ENCODE measurements at places on chromosomes 2 and 18. TPM values are rescaled to one million over a fixed set of nuclear protein-coding genes. Genes with fewer than 3 reads are reported as not detected.

The TUBA3D gene
- total RNA-seq = not detected

The ZSWIM2 gene
- not detected for total RNA-seq

GRCh38 chr2:216649574-216649973 is 16.4 kb downstream of the IGFBP2 start:
- DNase-seq = no peak
- H3K4me1 ChIP-seq = peaks cover 22% of the 10 kb centered on the region
- H3K4me3 ChIP-seq = no peak overlapping the region
- H3K36me3 ChIP-seq = no peaks in the 10 kb centered on the region

DNA sequence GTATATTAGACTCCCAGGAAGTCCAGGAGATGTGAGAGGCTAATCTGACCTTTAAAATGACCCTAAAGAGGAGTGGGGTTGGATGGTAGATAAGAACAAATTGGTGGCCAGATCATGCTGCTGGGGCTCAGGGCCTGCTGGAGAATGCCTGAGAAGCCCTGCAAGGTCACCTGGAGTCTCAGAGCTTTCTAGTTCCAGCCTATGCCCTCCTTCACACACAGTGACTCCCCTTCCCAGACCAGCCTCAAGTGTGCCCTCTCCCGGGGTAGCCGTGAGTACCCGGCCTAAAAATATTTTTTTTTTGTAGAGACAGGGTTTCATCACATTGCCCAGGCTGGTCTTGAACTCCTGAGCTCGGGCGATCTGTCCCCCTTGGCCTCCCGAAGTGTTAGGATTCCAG is 44.2 kb upstream of the FZD5 start:
- H3K27ac ChIP-seq = no peak overlapping the region
- H3K36me3 ChIP-seq = no peaks in the 10 kb centered on the region
- no peaks in the 10 kb centered on the region for H3K27me3 ChIP-seq
- no peak overlapping the region for H3K4me3 ChIP-seq
- H3K4me1 ChIP-seq = peaks cover 21% of the 10 kb centered on the region
